ENCODE measurements at places on chromosomes 7 and 10.

DNA sequence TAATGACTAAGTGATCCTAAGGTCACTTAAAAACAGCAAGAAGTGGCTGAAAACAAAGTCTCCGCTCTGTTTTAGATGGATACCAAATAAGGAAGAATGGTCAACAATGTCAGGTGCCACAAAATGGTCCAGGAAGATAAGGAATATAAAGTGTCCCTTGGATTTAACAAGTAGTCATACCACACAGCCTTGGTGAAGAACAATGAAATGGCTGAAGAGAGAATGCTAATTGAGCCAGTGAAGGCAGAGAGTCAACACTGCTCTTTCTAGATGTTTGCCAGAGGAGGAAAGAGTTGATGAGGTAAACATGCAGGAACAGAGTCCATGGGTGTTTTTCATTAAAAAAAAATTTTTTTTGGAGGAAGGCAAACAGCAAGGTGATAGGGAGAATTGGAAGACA lies 2.1 kb upstream of the CASD1 start:
- no peak for ATAC-seq

DNA sequence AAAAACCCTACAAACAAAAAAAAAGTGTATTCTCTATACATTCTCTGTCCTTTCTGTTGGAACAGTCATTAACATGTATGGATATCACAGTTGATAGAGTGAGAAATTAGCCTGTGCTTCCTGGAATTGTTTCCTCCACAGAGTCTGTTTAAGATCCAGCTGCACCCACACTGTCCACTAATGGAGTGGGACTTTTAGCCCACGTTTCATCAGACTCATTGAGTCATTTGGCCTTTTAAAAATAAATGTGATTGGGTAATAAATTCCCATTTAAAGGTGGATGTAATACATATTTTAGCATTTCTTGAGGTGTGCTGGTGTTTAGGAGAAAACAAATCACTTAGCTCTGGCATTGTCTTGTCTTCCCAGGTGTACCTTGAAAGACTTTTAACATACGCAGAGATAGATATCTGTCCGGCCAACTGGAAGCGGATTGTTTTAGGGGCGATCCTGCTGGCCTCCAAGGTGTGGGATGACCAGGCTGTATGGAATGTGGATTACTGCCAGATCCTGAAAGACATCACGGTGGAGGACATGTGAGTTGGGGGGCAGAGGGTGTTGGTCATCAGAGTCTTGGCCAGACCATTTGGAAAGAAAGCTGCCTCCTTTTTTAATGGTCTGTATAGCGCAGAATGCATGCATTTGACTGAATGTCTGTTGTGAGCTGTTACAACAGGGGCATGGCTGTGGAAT lies 52.3 kb upstream of the GJD4 start:
- no peak for ATAC-seq

- ATAC-seq, result no peak
Measured at GRCh38 chr10:5731559-5731958, 46.9 kb downstream of the TASOR2 start.

- no peak for ATAC-seq
Measured at GRCh38 chr10:61857746-61858145, 43.8 kb upstream of the ARID5B start.

GRCh38 chr7:78828317-78828716 lies 625.1 kb downstream of the MAGI2 start:
- no peak for ATAC-seq

Measured in SK-N-SH treated with all-trans-retinoic acid at 6 μM for 48 hours (cell line).